Naive thymus-derived CD8-positive, alpha-beta T cell (primary cell): ENCODE measurements at places on chromosomes 16 and 17. TPM values are rescaled to one million over a fixed set of nuclear protein-coding genes. Genes with fewer than 3 reads are reported as not detected.

The SCNN1G gene
- not detected for polyA plus RNA-seq

DNA sequence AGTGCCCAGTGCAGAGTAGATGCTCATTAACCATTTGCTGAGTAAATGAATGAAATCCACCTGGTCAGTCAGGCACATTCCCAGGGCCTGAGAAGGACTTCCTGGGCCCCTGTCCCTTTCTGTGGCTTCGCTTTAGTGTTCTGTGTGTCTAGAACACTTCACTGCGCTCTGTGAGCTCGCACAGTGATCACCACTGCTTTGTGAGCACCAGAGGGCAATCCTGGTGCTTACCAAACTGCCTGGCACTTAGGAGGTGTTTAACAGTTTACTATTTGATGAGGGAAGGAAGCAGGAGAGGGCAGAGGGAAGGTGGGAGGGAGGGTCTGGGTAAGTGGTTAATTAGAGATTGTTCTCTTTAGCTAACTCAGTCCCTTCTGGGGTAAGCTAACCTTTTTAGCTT is 26.2 kb downstream of the SALL1 start:
- no peaks in the 10 kb centered on the region for H3K4me1 ChIP-seq
- H3K27me3 ChIP-seq = peaks cover 19% of the 10 kb centered on the region
- H3K4me3 ChIP-seq = no peak overlapping the region
- H3K36me3 ChIP-seq = no peaks in the 10 kb centered on the region

DNA sequence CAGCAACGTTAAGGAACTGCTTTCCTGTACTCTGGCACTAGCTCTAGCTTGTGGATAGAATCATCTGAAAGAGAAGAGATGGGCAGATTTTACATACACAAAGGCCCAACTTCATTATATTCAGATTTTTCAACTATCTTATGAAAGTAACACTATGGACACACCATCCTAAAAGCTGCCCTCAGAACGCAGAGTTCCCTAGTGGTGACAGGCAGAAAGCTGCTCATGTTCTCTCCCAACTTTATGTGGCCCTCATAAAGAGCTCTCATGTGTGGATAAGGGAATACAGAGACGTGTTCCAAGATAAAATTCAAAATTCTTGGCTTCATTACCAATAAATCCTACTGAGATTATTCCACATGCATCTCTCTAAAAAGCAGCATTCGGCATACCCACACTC is 1.5 kb downstream of the CFAP20 start:
- peaks cover 55% of the 10 kb centered on the region for H3K4me1 ChIP-seq
- peaks cover 1% of the 10 kb centered on the region for H3K36me3 ChIP-seq
- H3K27me3 ChIP-seq = no peaks in the 10 kb centered on the region
- H3K4me3 ChIP-seq = peak overlapping the region; percentile 93

GRCh38 chr17:66543526-66543925 is 241.1 kb downstream of the PRKCA start:
- H3K4me1 ChIP-seq = peaks cover 64% of the 10 kb centered on the region
- no peak for DNase-seq
- H3K36me3 ChIP-seq = peaks cover 3% of the 10 kb centered on the region
- H3K27me3 ChIP-seq = no peaks in the 10 kb centered on the region
- H3K4me3 ChIP-seq = no peak overlapping the region

DNA sequence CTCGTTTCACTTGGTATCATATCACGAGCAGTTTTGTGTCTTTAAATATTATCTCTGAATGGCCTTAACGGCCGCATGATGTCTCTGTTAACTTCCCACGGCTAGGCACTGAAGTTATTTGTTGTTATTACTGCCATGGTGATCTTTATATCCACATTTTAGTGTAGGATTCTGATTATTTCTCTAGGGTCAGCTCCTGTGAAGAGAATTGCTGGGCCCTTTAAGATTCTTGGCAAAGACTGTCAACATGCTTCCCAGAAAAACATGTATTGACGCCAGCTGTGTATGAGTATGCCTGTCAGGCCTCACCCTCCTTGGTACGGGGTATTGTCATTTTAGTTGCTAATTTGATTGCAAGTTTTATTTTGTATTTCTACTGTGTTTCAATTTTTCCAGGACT is 263.5 kb downstream of the SNX29 start:
- DNase-seq = no peak
- H3K4me1 ChIP-seq = peaks cover 29% of the 10 kb centered on the region
- H3K36me3 ChIP-seq = peaks cover 8% of the 10 kb centered on the region

DNA sequence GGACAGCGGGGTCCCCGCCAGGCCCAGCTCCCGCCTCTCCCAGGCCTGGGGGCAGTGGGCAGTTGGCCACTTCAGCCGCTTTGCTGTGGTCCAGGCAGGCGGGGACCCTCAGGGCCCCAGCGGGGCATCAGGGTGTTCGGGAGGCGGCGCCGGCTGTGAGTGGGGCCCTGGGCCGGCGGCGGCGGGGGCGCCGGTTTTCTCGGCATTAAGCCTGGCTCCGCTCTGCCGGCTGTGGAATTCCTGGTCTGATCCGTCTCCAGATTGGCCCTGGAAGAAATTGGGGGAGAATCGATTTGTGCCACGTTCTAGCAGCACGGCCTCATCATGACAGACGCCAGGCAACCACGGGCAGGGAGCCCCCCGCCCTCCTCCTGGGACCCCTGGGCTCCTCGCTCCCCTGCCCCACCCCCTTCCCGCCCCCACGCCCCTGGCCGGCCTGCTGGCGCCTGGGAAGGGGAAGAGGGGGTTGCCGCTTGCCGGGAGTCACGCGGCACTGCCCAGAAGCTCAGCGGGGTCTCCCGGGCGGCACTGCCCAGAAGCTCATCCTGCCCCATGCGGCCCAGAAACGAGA is 28.6 kb upstream of the SSTR5 start:
- H3K4me1 ChIP-seq = peaks cover 2% of the 10 kb centered on the region
- peaks cover 2% of the 10 kb centered on the region for H3K27me3 ChIP-seq
- no peak for DNase-seq
- peaks cover 6% of the 10 kb centered on the region for H3K36me3 ChIP-seq
